NCI-H69 (cell line): ENCODE measurements at places on chromosomes 16 and 17.

- DNase-seq: peak; percentile 64
Measured at GRCh38 chr16:68696514-68696913, 40.6 kb upstream of the CDH1 start.

GRCh38 chr16:84841787-84842300 is 22.1 kb downstream of the CRISPLD2 start:
- DNase-seq: peak; percentile 91

DNA sequence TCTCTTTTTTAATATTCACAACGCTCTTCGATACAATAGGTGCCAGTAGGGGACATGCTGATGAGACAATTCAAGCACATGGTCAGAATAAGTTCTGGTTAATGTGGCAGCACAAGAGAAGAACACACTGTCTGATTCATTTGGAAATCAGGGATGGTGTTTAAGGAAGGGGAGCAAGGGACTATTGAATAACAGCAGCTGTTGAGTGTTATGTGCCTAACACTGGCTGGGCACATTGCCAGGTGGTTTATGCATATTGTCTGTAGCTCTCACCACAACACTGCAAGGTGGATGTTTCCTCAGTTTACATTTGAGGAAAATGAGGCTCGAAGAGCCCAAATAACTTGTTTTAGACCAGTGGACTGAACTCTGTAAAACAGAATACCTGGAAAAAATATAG is 44.2 kb downstream of the LYRM9 start:
- peak; percentile 67 for DNase-seq

DNA sequence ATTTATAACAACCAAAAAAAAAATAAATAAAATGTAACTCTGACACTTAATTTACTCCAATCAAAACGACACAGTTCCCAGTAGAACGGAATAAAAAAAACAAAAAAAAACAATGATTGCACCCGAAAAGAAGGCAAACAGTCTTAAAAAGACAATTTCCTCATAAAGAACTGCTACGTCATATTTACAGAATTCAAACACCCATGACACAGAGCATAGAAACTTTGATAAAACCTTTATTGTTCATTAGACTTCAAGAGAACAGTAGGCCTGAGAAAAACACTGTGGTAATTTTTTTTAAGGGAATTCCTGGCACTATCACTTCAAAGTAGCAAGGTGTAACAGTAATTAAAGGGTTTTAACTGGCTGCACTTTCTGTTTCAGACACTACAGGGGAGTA is 26.1 kb downstream of the FAM222B start:
- DNase-seq: no peak

DNA sequence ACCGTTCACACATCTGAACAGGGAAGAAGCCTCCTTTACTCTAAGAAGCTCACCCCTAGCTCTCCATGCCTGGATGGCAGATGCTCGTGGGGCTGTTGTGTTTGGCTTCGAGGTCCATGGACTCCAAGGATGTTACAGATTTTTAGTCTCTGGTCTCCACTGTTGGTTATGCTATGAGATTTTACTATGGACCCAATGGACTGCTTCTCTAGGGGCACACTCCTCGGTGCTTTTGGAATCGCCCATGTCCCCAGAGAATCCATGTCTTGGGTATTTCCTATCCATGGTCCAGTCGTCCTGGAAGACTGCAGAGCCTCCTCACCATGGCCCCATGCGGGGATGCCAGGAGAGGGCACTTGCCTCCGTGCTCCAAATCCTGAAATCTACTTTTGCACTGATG is 83.4 kb downstream of the KCNJ12 start:
- no peak for DNase-seq

GRCh38 chr17:78563189-78564145 is 13.7 kb downstream of the DNAH17 start:
- DNase-seq: peak; percentile 41

DNA sequence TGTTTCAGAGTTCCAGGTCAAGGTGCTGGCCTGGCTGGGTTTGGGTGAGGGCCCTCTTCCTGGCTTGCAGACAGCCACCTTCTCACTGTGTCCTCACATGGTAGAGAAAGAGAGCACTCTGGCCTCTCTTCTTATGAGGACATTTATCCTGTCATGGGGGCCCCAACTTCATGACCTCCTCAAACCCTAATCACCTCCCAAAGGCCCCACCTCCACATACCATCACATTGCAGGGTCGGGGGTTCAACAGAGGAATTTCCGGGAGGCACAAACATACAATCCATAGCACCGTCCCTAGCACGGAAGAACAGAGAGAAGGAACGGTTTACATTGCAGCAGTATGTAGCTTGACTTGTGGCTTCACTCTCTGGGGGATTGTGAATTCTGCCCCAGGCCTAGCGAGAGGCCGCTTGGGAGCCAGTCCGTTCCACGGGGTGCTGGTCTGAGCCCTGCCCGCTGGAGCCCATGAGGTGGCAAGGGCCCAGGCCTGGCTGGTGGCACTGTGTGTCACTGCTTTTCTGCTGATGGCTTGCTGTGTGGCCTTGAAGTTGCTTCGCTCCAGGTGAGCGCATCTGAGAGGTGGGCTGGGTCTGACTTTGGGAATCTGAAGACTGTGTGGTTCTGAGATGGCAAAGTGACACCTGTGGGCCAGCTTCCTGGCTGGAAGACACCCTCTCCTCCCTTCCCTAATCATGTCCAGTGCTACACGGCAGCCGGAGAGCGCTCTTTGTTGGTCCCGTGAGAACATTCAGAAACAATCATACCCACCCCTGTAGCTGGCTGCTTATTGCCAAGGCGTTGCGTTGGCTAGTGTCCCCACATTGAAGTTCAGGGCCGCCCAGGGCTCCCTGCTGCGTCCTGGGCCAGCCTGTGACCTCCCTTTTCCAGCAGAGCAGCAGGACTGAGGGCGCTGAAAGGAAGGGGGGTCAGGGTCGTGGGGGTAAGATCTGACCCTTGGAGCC is 98.3 kb downstream of the CMIP start:
- no peak for DNase-seq

GRCh38 chr17:83198366-83199341 is 119.2 kb downstream of the METRNL start:
- DNase-seq: no peak

DNA sequence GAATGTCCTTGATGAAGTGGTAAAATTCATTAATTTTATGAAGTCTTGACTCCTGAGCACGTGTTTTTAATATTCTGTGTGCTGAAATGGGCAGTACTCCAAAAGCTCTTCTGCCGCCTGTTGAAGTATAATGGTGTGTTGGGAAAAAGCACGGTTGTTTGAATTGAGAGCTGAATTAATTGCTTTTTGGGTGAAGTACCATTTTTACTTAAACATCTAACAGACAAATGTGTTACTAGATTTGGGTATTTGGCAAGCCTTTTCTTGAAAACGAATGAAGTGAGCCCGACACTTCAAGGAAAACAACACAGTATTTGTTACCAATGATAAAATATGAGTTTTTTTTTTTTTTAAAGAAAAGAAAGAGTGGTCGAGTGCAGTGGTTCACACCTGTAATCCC is 22.5 kb downstream of the WWP2 start:
- DNase-seq: no peak

GRCh38 chr17:44024271-44024663 is 9.5 kb upstream of the TMEM101 start:
- peak; percentile 97 for DNase-seq

DNA sequence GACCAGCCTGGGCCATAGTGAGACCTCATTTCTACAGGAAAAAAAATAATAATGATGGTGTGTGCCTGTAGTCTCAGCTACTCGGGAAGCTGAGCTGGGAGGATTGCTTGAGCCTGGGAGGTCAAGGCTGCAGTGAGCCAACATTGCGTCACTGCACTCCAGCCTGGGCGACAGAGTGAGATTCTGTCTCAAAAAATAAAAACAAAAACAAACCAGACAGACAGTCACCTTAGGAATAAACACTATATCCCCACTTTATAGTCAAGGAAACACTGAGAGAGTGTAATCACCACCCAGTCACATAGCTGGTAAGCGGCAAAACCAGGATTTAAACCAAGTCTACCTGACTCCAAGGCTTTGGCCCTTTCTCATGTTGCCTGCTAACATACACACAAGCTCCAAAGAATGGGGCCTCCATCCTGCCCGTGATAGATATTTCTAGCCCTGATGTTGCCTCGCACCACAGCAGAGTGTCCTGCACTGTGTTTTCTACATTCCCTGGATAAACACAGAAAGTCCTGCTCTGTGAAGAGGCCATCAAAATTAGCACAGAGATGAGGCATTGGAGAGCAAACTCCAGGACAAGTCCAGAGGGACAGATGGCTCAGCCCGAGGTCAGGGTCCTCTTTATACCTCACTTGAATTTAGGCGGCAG is 66.1 kb upstream of the SMURF2 start:
- no peak for DNase-seq

DNA sequence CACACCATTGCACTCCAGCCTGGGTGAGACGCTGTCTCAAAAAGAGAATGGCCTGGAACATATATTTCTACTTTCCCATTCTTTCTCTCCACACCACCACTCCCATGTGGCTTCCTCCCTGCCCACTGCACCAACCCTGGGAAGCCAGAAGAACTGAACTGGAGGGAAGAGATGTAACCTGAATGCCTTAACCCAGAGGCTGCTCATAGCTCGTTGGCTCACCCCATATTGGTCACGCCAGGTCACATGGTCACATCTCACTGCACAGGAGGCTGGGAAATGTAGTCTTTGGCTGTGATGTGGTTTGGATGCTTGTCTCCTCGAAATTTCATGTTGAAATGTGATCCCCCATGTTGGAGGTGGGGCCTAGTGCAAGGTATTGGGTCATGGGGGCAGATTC is 5.9 kb upstream of the DNAH17 start:
- no peak for DNase-seq

- no peak for DNase-seq
Measured at GRCh38 chr16:8872967-8873865, 4.4 kb upstream of the CARHSP1 start.

DNA sequence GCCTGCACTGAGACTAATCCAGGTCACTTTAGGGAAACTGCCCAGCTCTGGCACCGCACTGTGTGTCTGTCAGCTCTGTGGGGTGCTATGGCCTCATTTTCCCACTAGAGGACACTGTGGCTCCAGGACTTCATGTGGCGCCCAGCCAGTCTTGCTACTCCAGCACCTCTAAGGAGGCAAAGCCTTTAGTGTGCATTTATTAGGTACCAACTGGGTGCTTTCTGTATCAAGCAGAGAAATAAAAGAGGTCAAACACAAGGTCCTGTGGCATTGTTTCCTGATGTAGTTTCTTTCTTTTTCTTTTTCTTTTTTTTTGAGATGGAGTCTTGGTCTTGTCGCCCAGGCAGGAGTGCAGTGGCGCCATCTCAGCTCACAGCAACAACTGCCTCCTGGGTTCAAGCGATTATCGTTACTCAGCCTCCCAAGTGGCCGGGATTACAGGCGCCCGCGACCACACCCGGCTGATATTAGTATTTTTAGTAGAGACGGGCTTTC is 12.5 kb upstream of the RHBDL3 start:
- DNase-seq: peak; percentile 88

- DNase-seq: peak; percentile 70
Measured at GRCh38 chr17:35617505-35617904, 30.4 kb downstream of the AP2B1 start.

DNA sequence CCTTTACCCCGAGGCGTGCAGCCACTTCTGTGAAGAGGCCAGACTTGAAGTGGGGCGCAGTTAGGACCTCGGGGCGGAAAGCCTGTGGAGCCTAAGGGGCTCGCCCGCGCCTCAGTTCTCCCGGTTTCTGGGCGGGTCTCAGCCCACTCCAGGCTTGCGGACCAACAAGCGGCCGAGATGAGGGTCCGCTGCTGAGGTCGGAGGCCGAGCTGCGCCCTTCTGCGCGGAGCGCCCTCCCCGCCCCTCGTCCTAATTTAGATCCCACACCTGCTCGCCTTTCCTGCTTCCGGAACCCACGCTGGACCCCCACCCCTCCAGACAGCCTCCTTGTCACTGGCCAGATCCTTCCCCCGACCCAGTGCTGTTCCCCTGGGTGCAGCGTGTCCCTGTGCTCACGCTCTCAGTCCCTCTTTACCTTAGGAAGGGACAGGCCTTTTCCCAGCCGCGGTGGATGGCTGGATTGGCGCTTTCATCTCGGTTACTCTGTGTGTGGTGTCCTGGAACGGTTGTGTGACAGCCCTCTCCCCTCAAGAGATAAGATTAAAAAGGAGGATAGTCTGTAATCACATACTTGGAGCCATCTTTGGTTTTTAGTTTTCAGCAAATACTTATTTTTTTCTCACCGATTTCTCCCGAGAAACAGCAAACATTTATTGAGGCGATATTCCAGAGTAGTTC is 933 bp upstream of the ATXN7L3 start:
- peak; percentile 73 for DNase-seq

GRCh38 chr16:1102921-1103635 is 7.0 kb upstream of the C1QTNF8 start:
- peak; percentile 70 for DNase-seq

DNA sequence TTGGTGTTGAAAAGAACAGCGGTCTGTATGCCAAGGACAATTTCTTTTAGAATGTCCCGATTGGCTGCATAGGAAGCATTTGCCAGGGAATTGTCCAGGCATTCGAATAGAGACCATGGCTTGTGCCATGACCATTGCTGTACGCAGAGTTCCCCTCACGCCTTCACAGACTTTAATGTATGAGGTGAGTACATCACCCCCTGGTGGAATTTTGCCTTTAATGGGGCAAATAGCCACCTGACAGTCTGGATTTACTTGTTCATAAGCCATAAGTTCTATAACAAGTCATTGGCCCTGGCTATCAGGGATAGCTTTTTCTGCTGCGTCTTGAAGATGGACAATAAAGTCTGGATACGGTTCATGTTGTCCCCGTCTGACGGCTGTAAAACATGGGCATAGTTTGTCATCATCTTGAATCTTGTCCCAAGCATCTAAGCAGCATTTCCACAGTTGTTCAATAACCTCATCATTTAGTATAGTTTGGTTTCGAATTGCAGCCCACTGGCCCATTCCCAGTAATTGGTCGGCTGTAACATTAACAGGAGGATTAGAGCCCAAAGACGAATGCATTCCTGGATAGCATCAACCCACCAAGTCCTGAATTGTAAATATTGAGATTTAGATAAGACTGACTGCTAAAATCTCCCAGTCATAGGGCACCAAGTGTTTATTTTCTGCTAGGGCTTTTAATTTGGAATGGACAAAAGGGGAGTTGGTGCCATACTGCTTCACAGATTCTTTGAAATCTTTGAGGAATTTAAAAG is 67.7 kb upstream of the ARL4D start:
- DNase-seq: no peak

- DNase-seq: no peak
Measured at GRCh38 chr17:79084291-79085153, 9.9 kb downstream of the ENGASE start.

DNA sequence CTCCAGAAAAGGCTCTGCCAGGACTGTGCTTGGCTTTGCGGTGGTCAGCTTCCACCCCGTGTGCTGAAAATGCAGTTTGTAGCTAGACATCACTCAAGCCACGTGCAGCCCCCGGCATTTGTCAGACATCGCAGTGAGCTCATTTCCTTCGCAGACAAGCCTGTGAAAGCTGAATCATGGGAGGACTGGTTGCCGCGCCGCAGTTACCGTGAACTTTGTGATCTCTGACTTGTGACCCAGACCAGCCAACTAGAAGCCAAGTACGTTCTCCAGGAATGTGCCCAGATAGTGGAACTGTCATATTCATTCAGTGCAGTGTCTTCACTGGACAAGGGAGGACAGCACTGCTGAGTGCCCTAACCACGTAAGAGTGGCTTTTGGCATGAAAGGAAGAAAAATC is 58.1 kb downstream of the NDE1 start:
- DNase-seq: no peak
